ENCODE measurements at places on chromosomes 6 and 20.

DNA sequence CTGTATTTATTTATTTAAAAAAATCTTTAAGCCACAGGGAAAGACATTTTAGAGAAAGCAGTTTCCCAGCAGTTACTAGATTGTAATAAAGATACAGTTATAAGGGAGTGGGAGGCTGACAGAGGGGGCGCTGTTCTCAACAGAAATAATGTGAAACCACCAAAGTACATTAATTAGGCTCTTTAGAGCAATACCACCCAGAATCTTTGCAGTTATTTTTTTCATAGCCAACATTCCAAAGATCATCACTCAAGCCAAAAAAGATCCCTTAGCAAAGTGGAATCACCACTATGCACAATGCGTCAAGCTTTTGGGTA is 331.3 kb upstream of the DEFB112 start:
- DNase-seq: no peak

GRCh38 chr20:38757145-38757775 is 9.0 kb downstream of the ACTR5 start:
- DNase-seq: no peak

DNA sequence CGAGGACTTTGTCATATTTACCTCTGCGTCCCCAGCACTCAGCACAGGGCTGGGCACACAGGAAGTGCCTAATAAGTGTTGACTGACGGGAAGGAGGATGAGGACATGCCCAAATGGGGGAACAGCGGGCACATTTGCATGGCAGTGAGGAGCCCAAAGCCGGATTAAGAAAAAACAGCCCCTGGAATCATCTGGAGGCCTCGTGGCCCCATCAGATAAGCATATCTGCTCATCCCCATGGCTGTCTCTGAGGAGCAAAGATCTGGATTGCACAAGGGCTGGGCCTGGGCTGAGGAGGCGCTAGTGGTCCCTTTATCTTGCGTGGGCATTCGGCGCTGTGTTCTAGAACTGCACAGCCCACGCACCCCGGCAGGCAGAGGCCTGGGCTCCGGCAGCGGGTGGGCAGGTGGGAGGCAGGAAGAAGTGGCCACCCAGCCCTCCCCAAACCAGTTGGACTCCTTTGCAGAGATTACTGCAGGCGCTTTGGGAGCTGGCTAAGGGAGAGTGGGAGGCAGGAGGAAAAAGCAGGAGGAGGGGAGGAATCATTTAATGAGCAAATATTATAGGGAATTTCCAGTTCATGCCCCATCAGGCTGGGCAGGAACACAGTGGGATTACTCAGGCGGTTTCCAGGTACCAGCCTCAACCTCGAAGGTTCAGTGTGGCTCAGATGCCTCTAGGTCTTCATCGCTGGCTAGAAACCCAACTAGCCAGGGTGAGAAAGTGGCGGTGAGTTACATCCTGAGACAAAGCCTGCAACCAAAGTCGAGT is 108.1 kb downstream of the CEBPB start:
- DNase-seq: no peak

GRCh38 chr20:11098888-11099287 is 425.1 kb upstream of the JAG1 start:
- DNase-seq: no peak

- no peak for DNase-seq
Measured at GRCh38 chr6:28711788-28712341, 186.2 kb downstream of the GPX5 start.

GRCh38 chr6:70412252-70413113 is 825 bp upstream of the FAM135A start:
- no peak for DNase-seq

GRCh38 chr6:46104209-46104608 is 25.6 kb upstream of the ENPP4 start:
- DNase-seq: no peak

- no peak for DNase-seq
Measured at GRCh38 chr6:34384321-34385153, 7.9 kb downstream of the NUDT3 start.

DNA sequence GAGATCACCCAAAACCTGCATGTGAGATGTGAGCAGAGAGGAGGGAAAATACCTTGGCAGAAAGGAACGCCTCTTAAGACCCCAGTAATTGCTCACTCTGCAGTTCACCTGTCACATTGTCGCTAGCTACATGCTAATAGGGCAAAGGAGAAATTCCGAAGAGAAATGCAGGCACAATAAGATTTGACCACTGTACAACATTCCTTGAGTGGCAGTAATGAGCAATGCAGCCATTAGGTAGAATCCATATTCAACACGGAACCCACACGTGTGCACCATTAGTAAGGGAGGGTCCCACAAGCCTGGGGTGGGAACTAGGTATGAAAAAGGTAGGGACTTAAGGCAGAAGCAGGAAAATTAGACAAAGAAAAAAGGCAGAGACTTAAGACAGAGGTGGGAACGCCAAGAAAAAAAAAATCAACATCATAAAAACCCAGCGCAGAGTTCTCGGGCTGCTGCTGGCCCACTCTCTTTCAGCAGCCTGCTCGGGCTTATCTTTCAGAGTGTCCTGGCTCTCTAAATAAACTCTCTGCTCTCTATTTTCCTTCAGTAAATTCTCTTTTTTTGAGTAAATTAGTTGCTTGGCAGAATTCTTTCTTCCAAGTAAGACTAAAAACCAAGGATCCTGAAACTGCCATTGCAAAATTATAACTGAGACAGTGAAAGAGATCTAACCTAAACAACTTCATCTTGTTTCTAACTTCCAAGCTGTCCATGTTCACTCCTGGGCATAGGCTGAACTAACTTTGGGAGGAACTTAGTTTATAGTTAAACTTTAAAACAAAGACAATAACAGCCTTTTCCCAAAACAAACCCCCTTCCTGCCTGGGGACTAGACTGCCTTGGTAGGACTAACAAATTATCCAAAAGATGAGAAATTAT is 116.5 kb downstream of the CD24 start:
- no peak for DNase-seq

- DNase-seq: no peak
Measured at GRCh38 chr20:3775457-3776108, 5.7 kb downstream of the SPEF1 start.

- no peak for DNase-seq
Measured at GRCh38 chr6:63349401-63349800, 29.6 kb upstream of the LGSN start.

DNA sequence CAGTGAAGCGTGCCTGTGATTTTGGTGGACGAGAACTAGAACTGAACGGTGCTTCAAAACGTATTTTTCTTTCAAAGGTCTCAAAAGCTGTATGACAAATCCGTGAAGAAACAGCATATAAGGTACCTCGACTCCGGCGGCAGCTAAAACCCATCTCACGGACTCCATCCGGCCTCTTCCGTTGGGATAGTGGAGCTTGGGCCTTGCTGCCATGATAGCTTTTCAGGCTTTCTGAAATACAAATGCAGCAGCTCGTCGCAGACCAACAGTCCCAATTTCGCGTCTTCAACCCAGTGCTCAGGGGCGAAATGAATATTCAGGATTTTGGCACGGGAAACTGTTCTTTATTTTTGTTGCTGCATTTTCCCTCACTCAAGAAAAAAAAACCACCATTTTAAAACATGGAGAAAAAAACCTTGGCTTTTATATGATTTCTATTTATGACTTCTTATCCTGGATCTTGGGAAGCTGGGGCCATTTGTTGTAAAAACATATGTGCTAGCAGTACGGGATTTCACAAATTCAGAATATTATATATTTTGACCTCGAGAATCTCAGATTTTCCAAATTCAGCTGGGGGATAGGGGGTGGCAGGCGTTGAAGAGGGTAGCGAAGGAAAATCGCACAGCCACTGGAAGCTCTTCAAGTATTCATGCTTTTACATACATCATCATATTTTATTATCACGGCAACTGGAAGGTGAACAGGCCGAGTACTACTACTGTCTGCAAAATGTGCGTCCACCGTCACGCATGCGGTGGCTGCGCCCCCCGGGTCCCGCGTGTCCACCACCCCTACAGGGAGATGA is 849 bp downstream of the GSTA4 start:
- DNase-seq: no peak

DNA sequence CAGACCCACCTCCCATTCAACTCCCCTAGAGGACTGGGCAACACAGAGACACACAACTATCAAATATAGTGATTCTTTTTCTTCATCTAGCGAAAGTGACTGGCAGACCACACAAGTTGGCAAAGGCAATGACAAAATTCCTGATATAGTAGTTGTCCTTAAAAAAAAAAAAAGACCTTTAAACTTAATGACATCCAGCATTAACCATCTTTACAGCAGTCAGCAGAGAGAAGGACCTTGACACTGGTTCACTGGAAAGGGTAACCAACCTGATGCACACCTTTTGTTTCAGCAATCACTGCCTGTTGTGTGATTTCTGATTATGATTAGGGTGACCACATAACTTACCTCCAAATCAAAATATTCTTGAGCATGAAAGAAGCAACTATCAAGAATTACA is 1.7 kb upstream of the CNKSR3 start:
- DNase-seq: no peak

GRCh38 chr20:46709055-46709458 is 392 bp upstream of the SLC2A10 start:
- DNase-seq: no peak

DNA sequence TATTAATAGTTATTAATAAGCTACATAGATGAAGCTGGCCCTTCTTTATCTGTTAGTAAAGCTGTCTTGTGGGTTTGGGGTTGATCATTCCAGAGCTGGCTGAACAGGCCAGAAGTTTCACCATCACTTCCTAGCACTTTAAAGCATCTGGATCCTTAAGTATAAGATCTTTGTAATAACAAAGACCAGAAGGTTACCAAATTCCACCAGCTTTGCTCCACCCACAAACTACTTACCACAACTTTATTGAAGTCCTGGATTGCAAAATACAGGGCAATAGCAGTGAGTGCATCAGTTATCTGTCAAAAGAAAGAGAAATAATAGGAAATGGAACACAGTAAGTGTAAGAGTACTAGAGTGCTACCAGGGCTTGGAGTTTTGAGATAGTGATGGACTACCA is 33.0 kb downstream of the PIGU start:
- DNase-seq: no peak

- no peak for DNase-seq
Measured at GRCh38 chr6:131575834-131576478, 2.9 kb downstream of the ARG1 start.

DNA sequence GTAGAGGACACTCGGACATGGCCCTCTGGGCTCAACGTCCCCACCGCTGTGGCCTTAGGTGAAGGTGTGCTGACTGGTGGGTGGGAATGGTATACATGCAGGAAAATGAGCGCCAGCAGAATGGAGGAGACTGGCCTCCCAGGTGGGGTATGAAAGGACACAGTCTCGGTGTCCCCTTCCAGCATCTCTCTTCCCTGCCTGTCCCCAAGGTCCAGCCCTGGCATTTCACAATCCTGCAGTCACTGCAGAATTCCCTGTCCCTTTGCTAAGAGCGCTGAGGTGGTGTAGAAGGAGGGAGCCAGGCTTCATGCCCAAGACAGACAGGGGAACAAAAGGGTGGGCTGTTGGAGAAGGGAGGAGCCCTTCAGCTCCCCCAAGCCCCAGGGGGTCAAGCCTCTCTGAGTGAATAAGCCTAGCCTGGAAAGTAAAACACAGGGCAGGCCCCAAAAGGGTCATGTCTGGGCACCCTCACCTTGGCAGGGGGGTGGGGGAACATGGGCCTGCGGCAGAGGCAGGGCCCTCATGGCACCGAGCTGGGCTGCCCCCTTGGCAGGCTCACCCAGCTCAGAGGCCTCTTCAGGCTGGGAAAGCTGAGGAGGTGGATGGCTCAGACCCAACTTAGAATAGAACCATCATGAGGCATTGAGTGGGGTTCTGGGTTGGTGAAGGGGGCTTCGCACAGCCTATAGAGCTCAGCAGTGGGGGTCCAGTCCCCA is 23.9 kb downstream of the TFEB start:
- DNase-seq: no peak

- DNase-seq: no peak
Measured at GRCh38 chr6:43544461-43544860, 27.6 kb downstream of the POLR1C start.

DNA sequence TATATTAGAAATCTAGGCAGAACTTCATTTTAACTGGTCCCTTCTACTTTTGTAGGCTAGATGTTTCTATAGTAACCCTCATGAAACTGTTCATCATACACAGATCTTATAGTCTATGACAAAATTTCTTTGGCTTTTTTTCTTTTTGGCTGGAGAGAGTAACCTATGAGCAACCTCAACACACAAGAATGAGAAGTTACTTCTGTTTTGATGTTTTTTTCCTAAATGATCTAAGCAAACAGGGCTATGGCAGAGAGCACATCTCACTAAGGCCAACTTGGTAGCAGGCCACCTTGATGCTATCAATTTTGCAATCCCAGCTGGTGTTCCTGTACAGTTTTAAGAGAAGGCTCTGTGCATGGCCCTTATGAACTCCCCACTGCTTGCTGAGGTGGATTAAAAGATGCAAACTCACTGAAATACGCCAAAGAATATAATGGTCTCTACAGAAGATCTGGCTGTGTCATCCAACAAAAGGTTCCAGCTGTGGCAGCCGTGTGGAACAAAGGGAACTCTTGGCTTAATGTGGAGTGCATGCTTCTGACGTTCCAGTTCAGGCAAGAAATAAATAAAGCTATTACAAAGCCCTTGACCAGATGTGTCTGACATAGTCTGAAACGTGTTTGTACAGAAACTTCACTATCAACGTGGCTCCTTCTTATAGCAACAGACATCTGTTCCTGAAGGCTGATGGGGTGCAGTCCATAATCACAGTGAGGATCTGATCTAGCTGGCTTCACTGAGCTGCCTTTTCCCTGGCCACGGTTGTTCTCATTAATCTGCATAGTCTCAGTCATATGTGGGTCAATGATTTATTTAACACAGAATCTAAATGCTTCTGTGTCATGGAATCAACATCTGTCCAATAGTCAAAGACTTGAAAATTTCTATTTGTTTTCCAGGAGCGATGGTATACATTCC is 481.1 kb downstream of the BMP2 start:
- DNase-seq: no peak

GRCh38 chr6:3351105-3351676 is 92.4 kb downstream of the PSMG4 start:
- DNase-seq: no peak

GRCh38 chr6:154621686-154622085 is 111.2 kb upstream of the CNKSR3 start:
- no peak for DNase-seq

- no peak for DNase-seq
Measured at GRCh38 chr6:135514706-135515105, 17.2 kb upstream of the AHI1 start.

- DNase-seq: no peak
Measured at GRCh38 chr20:58515233-58516212, at the start of gene APCDD1L. TSS of gene APCDD1L (minus strand) at chr20:58515399. CDS start at chr20:58514707, 692 bp downstream.

DNA sequence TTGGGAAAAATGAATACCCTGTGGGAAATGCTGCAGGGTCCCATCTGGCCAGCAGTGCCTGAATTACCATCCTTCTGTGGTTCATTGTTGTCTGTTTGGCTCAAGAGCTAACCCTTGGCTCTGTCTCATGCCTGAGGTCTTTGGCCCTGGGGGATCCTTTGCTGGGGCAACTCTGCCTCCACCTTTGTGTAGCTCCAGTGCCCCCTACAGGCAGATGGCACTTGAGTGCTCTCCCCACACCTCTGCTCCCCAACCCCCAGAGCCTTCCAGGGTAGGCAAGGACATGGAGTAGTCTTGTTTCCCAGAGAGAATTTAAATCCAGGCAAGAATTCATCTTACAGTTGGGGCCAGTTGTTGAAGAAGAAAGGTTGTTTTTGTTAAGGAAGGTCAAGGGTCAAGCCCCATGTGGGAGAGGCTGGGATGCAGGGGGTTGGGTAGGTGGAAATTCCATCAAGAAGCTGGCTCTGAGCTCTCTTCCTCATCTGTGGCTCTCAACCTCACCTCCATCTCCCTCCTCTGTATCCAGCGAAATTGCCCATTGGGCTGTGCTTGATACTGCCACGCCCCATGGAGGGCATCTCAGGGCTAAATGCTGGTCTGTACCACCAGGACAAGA is 44.2 kb downstream of the ZNF831 start:
- peak; percentile 63 for DNase-seq
